ENCODE measurements at places on chromosomes 1 and 21. TPM values are rescaled to one million over a fixed set of nuclear protein-coding genes. Genes with fewer than 3 reads are reported as not detected.

The KIF21B gene
- polyA plus RNA-seq, result 1.9 TPM

The ACKR1 gene
- polyA plus RNA-seq, result 1.4 TPM

The TMEM269 gene
- 0.03 TPM for polyA plus RNA-seq

The RAB7B gene
- polyA plus RNA-seq, result 0.15 TPM

The GNG12 gene
- 90.3 TPM for polyA plus RNA-seq

The ZNF697 gene
- polyA plus RNA-seq, result 6.3 TPM

The MLLT11 gene
- polyA plus RNA-seq, result 25.2 TPM

The MOV10 gene
- polyA plus RNA-seq, result 98.0 TPM

The WDR64 gene
- not detected for polyA plus RNA-seq

The TENT5C gene
- polyA plus RNA-seq, result 0.06 TPM

The LIN28A gene
- polyA plus RNA-seq, result 0.10 TPM

The LCE1E gene
- not detected for polyA plus RNA-seq

The DFFB gene
- polyA plus RNA-seq, result 11.8 TPM

The C1QC gene
- not detected for polyA plus RNA-seq

The LCE1B gene
- polyA plus RNA-seq, result not detected

The BCL2L15 gene
- polyA plus RNA-seq, result 0.28 TPM

The KCNK2 gene
- 0.08 TPM for polyA plus RNA-seq

Data from endothelial cell of umbilical vein (primary cell).